ENCODE measurements at places on chromosomes 7 and 10. TPM values are rescaled to one million over a fixed set of nuclear protein-coding genes. Genes with fewer than 3 reads are reported as not detected.
A peak's percentile ranks its signal among the peaks of the same experiment; 100 is the strongest.

GRCh38 chr7:152131981-152132494 lies 106.6 kb downstream of the GALNT11 start:
- DNase-seq: no peak

DNA sequence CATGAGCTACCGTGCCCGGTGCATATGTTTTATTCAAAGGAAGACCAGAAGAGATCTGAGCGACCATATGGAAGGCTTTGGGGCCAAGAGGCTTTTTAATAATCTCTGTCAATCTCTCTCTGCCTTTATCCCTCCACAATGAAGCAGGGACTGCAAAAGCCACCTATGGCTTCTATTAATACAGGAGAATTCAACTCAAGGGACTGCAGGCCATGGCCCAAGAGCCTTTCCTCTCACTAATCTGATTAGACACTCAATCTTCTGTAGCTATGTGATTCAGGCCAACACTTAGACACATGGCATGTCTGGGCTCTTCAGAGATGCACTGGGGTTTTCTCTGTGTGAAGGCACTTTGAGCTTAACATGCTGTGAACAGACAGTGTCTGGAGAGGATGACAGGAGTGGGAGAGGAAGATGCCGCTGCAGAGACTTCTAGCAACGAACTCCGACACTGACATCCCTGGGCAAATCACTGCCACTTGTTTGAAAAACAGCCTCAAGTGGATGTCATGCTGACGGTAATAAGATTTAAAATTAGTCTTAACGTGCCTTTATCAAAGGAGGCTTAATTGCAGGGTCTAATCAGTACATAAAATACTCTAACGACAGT lies 114.4 kb upstream of the AOAH start:
- DNase-seq: no peak

TEX36 gene
- not detected for total RNA-seq

DNA sequence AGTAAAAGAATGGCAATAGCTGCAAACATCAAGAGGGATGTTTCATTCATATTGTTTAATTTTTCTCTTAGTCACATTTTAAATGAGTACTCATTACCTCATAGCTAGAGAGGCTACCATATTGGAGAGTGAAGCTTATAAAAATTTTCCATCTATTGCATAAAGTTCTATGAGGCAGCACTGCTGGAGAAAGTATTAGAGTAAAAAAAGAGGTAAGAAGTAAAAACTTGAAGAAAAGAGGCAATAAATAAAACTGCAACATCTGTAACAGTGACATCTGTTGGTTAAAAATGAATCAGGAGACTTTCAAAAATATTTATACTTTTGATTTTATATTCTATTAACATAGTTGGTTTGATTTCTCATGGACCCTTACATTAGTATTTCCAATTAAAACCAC lies 284.5 kb upstream of the SEMA3D start:
- no peak for DNase-seq

DNA sequence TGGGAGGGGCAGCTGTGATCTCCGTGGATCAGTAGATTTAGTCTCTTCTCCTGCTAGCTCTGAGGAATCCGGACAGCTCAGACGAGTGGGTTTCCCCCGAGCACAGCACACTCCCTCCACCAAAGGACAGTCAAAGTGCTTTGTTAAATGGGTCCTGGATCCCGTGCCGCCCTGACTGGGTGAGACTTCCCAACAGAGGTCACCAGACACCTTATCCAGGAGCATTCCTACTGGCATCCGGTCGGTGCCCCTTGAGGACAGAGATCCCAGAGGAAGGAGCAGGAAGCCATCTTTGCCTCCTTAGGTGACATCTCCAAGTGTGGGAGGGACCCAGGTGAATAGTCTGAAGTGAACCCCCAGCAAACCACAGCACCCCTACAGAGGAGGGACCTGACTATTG lies 1148.9 kb downstream of the CNTNAP2 start:
- DNase-seq: no peak

GRCh38 chr7:75992083-75992755 lies 2.2 kb downstream of the TMEM120A start:
- no peak for DNase-seq

RBM28 gene
- 10.7 TPM for total RNA-seq

PLEKHS1 gene
- 0.17 TPM for total RNA-seq

DNA sequence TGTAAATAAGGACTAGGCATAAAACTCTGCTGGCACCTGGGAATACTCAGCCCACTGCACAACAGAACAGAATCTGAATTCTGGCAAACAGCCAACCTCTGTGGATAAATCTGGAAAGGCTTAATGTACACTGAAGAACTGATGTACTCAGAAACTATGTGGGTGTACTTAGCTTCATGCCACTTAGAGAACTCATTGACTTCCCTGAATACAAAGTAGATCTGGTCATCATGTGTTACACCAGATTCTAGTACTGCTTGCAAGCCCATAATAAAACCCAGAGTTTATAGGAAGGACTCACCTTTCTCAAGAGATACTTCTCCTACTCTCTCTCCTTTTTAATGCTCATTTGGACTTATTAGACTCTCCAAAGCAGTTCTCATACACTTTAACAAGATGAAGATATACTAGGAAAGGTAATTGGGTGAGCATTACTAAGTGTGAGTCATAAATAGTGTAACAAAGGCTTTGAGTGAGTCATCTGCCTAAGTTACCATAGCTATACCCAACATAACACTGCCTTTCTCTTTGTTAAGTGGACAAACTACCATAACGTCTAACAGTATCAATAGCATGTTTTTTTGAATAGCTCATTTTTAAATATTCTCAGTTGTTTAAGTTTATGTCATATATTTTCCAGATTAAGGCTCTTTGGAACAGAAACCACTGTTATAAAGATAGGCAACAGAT lies 309.1 kb downstream of the MDFIC start:
- peak; percentile 95 for DNase-seq

GRCh38 chr10:121804460-121804859 lies 123.4 kb downstream of the ATE1 start:
- DNase-seq: no peak

GRCh38 chr7:78222001-78222751 lies 423.6 kb downstream of the PHTF2 start:
- no peak for DNase-seq

- DNase-seq: no peak
Observed at GRCh38 chr7:28018856-28019465, 161.6 kb downstream of the JAZF1 start.

GNGT1 gene
- not detected for total RNA-seq

GRCh38 chr7:13198727-13199126 lies 511.3 kb downstream of the ARL4A start:
- DNase-seq: no peak

Data from mammary epithelial cell (primary cell).